NCI-H1105 (cell line): ENCODE measurements at places on chromosomes 5 and 9.

- DNase-seq = no peak
Measured at GRCh38 chr5:31231177-31231838, 37.8 kb downstream of the CDH6 start.

DNA sequence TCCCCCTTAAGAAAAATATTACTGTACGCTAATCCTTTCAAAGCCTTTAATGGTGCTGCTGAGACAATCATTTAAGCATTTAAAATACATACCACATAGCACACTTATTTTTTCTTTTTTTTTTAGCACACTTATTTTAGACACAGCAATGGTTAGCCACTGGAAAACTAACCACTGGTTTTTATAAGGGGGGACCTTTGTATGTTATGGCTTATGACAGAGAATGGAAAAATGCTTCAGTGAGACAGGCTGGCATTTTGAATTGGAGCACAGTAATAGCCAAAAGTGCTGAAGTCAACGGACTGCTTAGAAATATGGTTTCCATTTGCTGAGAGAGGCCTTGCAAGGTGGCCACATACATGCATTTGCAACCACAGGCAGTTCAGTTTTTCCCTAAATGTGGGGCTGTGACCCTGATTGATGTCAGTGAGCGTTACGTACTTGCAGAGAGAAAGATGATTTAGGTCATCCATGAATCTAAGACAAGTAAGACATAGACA, 28.5 kb downstream of the AOPEP start:
- DNase-seq = no peak

GRCh38 chr9:113886466-113886865, 10.4 kb downstream of the ZNF618 start:
- DNase-seq = no peak

DNA sequence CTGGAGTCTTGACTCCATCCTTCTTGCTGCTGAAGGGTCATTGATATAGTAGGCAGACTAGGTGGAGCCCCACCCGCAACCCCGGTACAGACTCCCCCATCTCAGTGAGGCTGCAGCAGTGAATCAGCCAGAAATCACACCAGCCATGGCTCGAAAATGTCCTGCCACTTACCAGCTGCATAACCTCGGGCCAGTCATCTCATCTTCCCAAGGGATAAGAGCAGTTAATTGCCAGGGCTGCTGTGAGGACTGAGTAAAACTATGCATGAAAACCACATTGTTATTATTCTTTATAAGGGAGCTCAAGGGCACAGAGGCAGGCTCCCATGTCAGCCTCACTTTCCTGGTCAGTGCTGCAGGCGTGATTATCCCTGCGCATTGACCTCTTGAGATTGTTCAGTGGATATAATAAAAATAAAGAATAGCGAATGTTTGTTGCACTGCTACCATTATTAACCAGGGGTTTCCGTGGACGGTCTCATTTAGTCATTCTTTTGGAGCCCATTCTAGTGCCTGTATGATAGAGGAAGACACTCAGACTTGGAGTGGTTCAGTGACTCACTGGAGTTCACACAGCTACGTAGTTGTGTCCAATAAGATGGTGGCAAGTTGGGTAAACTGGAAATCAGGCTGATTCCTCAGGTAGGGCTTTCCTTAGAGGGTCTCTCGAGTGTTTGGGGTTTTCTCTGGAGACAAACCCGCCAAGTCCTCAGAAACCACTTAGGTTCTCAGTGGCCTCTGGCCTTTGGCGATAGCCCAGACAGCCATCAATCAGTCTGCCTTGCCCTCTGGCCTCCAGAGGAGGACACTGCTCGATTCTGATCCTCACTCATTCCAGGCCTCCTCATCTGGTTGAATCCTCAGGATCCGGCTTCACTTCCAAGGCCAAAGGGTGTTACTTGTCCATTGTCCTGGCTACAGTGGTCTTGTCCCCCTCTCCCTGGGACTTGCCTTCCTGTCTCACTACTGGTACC, 39.9 kb downstream of the COL15A1 start:
- no peak for DNase-seq

DNA sequence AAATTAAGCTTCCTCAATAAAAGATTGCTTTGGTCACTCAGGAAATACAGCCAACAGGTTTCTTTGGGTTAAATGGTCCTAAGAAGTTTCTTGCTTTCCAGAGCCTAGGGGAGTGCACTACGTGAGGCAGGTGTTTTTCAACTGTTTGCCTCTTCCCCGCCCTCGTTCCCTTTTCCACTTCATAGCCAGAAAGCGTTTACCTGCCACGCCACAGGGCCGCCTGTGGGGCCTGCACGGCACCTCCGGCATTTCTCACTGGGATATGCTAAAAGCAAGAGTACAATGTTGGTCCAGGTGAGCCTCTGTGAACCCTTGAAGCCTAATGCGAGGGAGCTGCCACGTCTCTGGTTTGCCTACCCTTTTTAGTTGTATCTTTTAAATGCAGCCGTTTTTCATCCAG, 167.6 kb upstream of the OTULINL start:
- DNase-seq = no peak

DNA sequence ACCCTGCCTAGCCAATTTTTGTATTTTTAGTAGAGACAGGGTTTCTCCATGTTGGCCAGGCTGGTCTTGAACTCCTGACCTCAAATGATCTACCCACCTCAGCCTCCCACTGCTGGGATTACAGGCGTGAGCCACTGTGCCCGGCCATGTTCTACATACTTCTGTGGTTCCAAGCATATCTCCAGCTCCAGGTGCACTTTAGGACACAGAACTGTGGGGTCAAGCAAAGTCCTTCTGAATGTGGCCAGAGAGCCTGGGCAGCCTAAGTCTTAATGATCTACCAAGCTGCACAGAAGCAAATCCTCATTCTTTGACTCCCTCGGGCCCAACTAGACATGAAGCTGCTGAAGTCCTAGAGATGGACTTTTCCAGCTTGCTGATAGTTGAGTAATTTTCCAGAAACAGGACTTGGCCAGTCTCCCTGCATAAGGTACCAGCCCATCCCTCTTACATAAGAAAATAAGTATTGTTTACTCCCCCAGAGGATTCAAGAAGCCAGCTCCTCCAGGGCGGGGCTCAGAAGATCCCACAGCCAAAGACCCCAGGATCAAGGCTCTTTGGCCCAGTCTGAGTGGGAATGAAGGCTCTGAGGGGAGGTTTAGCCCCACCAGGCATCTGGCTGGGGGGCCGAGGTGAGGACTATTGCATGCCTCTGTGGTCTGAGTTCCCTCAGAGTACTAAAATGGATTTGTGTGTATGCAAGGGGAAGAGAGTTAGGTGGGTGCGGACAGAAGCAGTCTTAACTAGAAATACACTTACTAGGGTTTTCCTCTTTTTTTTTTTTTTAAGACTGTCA, 8.7 kb downstream of the CLTB start:
- no peak for DNase-seq

DNA sequence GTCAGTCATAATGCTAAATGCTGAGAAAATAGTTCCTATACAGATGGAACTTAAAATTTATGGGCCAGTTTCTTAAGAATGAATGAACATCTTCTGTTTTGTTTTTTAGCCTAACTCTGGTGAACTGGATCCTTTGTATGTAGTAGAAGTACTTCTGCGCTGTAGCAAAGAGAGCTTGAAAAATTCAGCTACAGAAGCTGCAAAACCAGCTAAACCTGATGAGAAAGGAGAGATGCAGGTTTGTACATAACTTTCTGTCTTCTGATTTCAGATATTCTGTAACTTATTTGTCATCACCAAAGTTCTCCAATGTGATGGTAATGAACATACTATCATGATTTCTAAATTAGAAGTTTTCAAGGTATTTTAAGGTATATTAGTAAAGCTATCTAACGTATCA, 80.1 kb downstream of the MTREX start:
- no peak for DNase-seq

DNA sequence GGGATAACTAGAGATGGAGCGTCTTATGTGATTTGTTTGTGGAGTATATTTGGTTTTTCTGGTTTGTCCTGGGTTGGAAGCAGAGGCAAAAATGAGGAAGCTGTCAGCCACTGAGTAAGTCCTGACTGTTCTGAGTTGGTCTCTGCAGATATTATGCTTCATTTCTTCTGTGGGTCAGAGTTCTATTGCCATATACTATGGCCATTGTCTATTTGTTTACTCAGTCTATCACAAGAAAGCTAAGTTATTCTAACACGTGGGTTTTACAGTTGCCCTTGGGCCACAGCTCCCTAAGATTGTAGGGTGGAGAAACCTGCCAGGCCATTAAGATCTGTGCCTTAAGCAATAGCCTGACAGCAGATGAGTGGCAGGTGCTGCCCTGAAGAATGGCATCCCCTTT, 3.0 kb upstream of the CTSV start:
- no peak for DNase-seq

DNA sequence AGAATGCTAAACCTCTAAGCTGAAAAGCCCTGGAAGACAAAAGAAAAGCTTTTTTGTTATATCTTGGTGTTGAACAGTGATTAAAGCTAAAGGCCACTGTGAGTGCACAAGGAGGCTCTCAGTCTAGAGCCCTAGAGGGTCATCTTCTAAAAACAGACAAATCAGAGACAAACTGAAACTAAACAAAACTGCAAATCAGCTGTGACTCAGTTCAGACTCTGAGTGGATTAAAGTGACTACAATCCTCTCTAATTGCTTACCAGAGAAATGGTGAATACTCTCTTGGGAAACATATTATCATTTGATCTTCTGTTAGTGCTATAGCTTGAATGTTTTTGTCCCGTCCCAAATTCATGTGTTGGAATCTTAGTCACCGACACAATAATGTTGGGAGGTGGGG, 491.9 kb downstream of the CDH18 start:
- no peak for DNase-seq

- no peak for DNase-seq
Measured at GRCh38 chr9:1929134-1929533, 86.0 kb upstream of the SMARCA2 start.

- no peak for DNase-seq
Measured at GRCh38 chr5:170232786-170233185, at the start of gene C5orf58. TSS of gene C5orf58 (plus strand) at chr5:170232985. CDS start at chr5:170234977, 1,992 bp downstream.

DNA sequence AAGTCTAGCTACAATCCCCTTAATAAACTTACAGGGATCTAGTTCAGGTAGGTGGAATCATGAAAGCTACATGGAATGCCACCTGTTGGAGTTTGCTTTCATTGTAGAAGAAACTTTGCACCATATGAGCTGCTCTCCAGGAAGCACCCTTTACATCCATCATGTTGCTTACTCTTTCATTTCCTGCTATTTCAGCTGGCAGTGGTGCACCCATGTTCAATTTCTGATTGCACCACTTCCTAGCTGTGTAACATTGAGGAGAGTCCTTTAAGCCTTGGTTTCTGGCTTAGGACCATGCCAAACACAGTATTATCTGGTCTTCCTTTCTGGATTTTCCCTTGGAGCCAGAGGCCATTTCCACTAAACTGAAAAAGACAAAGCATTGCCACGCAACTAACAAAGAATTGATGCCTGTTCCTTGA, 123.3 kb upstream of the SLC12A2 start:
- no peak for DNase-seq

- no peak for DNase-seq
Measured at GRCh38 chr5:15243301-15244020, 256.5 kb upstream of the FBXL7 start.

- DNase-seq = no peak
Measured at GRCh38 chr5:89707891-89708290, 701.7 kb downstream of the CETN3 start.

DNA sequence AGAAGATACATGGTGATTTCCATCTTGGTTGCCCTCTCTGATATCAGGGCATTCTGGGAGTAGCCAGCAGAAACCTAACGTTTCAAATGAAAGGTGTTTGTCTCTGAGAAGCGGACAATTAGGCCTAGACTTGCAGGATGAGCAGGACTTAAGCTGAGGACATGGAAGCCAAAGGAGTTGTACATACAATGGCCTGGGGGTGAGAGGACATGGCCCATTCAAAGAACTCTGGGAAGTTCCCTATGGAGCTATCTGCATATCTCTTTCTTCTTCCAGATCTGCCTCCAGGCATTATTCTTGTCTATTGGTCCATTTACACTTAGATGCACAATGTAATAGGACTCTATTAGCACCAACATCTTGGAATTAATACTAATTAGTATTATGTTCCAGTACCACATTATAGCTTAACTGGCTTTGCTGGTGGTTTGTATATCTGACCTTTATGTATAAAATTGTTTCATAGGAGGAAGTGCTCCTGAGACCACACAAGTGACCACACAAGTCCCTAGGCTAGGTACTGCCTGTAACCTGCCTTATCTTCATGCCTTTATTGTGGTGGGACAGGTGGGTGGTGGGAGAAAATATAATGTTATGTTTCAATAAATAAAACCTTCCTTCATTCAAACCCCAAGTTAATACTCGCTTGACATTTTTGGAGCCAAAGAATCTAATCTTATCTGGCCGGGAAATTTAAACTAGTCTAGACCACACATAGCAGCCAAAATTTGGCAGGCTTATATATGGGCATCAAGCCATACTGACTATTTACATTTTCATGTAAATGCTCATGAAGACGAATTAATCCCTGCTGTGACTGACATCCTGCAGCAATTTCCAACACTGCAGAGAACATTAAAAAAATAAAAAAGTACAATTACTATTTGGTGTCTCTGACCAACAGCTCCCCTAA, 52.1 kb upstream of the EQTN start:
- DNase-seq = peak; percentile 1

DNA sequence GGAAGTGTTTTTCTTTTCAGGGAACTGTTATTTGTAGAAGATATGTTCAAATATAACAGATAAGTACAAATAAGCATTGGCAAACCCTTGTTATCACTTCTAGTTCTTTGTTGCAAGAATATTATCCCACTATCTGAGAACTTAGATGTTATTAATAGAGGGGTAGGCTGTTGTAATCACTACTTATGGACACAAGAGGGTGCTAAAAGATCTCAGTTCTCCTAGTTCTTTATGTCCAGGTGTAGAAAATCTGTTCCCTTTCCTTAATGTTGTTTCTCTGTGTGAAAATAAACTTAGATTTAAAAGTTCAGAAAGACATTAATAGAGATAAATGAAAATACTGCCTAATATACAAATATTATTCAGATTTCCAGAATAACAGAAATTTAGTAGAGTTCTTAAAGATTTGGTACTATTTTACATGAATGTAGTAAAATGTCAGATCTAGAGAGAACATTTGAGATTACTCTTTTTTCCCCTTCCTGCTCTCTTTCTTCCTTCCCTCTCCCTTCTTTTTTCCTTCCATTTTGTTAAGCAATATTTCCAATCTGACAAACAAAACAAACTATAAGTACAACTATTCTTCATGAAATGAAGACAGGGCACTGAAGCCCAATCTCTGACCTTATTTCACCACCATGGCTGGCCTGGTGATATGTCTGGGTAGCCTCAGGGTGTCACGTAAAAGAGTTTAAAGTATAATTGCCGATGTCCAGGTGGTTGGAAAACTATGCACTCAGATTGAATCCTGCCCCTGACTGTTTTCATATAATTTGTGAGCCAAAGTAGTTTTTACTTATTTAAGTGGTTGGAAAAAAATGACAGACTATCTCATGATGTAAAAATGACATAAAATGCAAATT, 43.6 kb upstream of the C5orf46 start:
- DNase-seq = peak; percentile 13
